ENCODE measurements at places on chromosomes 3 and 15.

DNA sequence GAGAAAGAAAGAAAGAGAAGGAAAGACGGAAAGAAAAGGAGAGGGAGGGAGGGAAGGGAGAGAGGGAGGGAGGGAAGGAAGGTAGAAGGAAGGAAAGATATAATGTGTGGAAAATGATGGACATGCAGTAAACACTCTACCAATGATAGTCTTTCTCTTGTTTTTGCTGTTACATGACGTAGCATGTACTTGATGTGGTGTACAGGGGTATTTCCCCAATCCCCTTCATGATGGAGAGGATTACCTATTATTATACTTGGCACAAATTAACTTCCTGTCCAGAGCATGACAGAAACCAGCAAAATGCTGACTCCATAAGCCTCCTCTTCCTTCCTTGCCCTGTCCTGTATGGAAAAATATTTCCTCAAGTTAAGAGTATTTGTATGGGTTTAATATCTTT, 124.4 kb downstream of the B3GALNT1 start:
- DNase-seq = no peak

GRCh38 chr3:46359733-46360493, 6.0 kb downstream of the CCR2 start:
- no peak for DNase-seq

DNA sequence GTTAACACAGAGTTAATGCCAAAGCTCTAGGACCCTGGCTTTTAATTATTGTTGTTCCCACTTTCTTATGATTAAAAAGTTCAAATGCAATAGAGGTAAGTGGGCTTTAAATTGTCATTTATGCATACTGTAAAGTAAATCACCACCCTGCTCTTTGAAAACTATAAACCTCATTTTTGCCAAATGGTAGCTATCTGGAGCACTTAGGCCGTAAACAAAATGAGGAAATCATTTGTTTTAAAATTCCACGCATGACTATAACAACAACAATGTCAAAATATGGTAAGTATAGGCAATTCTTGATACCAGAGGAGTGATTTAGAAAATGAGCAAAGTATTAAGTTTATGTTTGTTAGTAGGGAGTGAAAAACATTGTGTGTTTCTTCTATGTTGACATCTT, 1.8 kb downstream of the UNC13C start:
- DNase-seq = no peak

DNA sequence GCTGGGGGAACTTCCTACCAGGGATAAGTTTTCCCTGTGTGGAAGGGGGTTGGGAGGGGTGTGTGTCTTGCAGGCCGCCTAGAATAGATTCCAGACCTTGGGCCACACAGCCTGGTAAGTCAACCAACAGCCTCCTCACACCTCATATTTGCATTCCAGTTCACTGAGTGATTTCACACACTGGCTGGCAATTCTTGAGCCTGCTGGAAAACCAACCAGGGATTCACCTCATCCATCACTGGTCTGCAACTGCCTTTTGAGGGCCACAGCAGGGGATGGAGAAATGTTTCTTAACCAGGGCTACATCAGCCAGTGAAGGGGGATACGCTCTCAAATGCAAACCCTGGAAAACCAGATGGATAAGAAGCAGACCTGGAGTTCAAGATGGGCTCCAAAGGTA, 2.0 kb downstream of the FSTL1 start:
- DNase-seq = no peak

GRCh38 chr15:94403331-94403730, 172.0 kb downstream of the MCTP2 start:
- DNase-seq = no peak

DNA sequence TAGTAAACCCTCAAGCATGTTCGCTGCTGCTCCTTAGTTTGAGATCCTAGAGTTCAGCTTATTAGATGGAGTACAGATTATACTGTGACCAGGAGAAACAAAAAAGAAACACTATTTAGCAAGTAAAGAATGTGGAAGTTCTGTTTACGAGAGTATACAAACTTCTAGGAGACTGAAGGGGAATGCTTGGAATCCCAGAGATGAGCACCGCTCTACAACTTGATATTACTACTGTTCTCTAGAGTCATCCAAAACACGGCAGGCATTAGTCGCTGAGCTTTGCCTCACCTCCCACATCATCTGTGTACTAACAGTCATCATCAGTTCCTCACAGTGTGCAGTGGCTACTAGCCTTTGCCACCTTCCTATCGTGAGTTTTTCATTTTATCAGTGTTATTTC, 121.4 kb upstream of the CHRM5 start:
- no peak for DNase-seq

DNA sequence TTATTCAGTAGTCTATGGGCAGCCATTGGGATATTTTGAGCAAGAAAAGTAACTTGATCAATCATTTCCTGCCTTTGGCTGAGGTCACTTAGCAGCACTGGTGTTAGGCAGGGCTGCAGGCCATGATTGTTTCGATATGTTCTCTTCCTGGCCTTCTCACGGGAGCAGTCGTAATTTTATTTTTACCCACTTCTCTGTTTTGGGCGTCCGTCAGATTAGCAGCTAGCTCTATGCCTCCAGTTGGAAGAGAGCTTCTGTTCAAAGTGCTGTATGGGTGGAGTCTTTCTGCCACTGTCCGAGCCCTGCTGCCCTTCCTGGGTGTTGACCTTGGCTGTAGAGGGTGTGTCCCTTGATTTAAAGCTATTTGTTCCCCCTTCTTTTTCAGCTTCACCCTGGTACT, 123.4 kb upstream of the ROPN1 start:
- no peak for DNase-seq

GRCh38 chr3:194162070-194162678, 26.2 kb downstream of the HES1 start:
- peak; percentile 47 for DNase-seq

- no peak for DNase-seq
Measured at GRCh38 chr3:116388867-116389385, 56.4 kb downstream of the LSAMP start.

GRCh38 chr3:150913133-150913922, 8.1 kb upstream of the MINDY4B start:
- DNase-seq = peak; percentile 11

GRCh38 chr15:45105586-45105985, 8.4 kb downstream of the DUOX2 start:
- no peak for DNase-seq

DNA sequence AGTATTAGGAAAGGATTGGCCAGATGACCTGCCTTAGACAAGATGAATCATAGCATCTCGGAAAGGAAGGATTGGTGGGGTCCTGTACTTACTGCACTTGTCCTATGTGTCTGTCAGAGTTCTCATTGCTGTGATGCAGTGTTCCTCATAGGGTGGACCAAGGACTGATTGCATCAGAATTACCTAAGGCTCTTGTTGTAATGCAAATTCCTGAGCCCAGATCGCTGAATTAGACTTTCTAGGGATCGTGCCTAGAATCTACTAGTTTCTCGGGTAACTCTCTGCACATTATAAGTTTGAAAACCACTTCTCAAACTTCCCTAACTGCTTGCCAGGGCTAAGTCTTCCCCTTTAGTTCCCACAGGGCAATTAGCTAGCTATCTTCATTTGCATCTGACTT, 74.9 kb upstream of the SKOR1 start:
- DNase-seq = no peak
